ENCODE measurements at places on chromosomes 2 and 18. TPM values are rescaled to one million over a fixed set of nuclear protein-coding genes. Genes with fewer than 3 reads are reported as not detected.

Gene CPO
- total RNA-seq: not detected

DNA sequence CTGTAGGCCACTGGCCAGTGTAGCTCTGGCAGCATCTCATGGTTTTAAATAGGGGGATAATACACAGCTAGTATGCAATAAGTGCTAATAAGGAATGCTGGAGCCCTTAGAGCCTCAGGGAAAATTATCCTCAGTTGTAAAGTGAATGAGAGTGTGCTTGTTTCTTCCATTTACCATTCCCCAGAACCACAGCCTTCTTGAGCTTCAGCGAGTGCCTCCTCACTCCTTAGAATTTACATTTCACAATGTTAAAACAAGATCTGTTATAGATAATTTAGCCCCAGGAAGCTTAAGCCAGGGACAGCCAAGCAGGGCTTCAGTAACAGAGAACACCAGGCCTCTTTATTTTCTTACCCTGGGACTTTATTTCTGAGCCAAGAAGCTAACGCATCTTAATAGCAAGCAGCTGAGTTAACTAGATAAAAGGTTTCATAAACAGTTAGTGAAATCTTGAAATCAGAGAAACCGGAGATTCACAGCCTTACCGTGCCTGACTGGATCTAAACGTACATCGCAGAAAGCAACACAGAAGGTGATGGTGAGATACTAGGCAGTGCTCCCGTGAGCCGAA lies 535.2 kb downstream of the TDRD15 start:
- no peak overlapping the region for H3K4me3 ChIP-seq
- no peak for DNase-seq
- peak overlapping the region; percentile 41 for H3K27ac ChIP-seq
- no peaks in the 10 kb centered on the region for H3K36me3 ChIP-seq

Gene TRIM43
- total RNA-seq: not detected

DNA sequence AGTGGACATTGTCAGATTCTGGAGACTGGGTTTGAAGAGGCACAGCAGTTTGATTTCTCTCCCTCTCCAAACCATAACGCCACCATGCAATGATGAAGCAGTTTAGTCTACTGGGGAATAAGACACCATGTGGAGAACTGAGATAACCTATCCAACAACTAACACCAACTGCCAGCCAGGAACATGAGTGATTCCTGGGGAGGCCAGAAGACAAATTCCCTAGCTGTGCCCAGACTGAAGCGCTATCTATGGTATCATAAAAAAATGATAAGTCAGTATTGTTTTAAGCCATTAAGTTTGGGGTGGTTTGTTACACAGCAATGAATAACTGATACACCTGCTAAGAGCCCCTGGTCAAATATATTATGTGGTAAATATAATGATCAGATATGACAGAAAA lies 129.3 kb downstream of the EXOC6B start:
- no peak for DNase-seq
- peaks cover 59% of the 10 kb centered on the region for H3K4me1 ChIP-seq
- H3K27me3 ChIP-seq: no peaks in the 10 kb centered on the region
- peak overlapping the region; percentile 76 for H3K27ac ChIP-seq
- no peak overlapping the region for H3K4me3 ChIP-seq

Gene KCNIP3
- 8.3 TPM for total RNA-seq

- H3K4me3 ChIP-seq: no peak overlapping the region
- no peak overlapping the region for H3K27ac ChIP-seq
- H3K4me1 ChIP-seq: peaks cover 3% of the 10 kb centered on the region
- no peaks in the 10 kb centered on the region for H3K27me3 ChIP-seq
- no peaks in the 10 kb centered on the region for H3K36me3 ChIP-seq
Observed at GRCh38 chr18:10213526-10213925, 240.9 kb upstream of the APCDD1 start.

- DNase-seq: no peak
- H3K36me3 ChIP-seq: no peaks in the 10 kb centered on the region
- no peaks in the 10 kb centered on the region for H3K4me1 ChIP-seq
- no peak overlapping the region for H3K4me3 ChIP-seq
Observed at GRCh38 chr2:24930768-24931167, 10.7 kb upstream of the ADCY3 start.

All from mesothelial cell of epicardium (in vitro differentiated cells).